ENCODE measurements at places on chromosomes 6 and 20.

DNA sequence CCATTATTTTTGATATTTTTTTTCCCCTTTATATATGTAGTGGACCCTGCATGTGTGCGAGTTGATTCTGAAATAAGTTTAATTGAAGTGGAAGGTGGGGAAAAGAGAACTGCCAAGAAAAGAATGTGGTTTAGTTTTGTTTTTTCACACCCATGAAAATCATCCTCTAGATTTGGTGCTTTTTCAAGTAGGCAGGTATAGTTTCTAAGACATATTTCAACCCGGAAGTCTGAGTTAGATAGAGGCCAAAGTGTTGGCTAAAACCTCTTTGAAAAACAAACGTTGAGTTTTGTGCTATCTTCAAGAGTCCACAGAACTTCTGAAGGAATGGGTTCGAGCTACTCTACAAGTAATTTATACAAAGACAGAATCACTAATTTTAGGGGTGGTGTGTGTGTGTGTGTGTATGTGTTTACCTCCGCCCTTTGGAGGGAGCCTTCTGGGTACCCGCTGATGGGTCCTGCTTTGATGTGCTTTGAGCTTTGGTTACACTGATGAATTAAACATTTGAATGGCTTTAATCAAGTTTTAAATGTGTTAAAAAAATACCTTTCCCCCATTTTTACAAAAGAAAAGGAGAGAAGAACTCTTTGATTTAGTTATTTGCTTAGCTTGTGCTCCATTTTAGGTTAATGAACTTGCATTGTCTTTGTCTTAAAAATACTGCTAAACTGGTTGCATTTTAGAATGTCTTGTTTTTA, 2.5 kb downstream of the RREB1 start:
- no peak for DNase-seq

DNA sequence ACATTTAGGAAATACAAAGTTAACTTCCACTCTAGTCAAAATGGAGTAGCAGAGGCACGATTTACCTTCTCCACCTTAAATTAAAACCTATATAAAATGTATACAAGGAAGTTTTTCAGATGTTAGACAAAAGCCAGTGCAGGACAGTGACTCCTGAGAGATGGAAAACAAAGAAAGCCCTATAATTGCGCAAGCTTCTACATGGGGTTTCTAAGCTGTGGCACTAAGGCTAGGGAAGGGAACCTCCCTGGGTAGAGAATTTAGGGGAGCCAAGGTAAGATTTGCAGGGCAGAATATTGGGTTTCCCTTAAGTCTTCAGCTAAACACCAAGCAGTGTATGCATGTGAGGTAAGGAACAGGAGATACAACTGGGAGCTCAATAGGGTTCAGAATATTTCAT, 18.5 kb upstream of the ZC3H12D start:
- DNase-seq = no peak

DNA sequence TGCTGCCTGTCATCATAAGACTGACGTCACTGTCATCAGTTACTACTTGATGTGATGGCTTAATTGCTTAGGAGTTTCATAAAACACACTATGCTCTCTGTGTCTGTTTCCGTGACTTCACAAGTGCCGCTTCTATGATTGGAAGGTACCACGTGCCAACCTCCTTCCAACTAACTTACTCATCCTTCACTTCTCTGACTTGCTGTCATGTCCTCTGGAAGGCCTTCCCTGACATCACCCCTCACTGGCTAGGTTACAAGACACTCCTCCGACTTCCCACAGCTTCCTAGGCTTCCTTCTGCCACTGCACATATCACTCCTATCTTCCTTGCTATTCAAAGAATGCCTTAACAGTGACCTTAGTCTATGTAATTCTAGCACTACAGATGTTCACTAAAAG, 20.4 kb downstream of the SERINC3 start:
- no peak for DNase-seq

- DNase-seq = no peak
These were observed 14.4 kb upstream of the PPP1R14C start for GRCh38 chr6:150128425-150128824.

DNA sequence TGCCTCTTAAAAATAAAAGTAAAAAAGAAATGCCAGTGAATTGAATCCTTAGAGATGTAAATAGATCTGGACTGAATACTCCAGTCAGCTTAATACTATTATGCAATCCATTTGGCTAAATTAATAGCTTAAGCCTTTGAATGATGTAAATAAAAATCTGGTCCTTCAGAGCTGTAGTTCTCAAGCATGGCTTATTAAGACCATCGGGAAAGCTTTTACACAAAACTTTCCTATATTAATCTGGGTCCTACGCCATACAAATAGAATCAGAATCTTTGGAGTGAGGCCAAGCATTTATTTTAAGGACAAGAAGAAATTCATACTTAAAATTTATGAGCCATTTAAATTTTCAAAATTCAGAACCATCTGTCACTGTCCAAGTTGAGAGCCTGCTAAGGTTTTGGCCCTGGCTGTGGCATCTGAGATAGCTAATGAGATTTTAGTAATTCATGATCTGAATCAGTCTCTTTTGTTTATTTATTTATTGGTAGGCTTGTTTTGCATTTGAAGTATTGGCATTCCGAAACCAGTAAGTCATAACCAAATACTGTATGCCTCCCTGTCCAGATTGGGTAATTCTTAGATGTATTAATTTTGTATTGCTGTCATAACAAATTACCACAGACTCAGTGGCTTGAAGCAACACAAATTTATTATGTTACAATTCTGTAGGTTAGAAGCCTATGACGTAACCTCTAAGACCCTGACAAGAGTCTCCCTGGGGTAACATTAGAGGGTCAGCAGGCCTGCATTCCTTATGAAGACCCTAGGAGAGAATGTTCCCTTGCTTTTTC, 228.1 kb upstream of the RAB32 start:
- no peak for DNase-seq

GRCh38 chr6:20837189-20837588, 302.9 kb downstream of the CDKAL1 start:
- DNase-seq = no peak

DNA sequence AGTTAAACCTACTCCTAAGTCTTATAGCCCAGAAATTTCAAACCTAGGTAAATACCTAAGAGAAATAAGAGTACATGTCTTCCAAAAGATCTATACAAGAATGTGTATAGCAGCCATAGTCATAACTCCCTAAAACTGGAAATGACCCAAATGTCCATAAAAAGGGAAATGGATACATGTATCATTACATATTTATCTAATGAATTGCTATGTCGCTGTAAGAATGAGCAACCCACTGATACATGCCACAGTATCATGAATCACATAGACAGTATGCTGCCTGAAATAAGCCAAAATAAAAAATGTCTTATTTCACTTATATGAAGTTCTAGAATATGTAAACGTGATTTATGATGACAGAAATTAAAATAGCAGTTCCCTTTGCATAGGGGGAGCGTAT, 679.5 kb downstream of the MAFB start:
- no peak for DNase-seq

DNA sequence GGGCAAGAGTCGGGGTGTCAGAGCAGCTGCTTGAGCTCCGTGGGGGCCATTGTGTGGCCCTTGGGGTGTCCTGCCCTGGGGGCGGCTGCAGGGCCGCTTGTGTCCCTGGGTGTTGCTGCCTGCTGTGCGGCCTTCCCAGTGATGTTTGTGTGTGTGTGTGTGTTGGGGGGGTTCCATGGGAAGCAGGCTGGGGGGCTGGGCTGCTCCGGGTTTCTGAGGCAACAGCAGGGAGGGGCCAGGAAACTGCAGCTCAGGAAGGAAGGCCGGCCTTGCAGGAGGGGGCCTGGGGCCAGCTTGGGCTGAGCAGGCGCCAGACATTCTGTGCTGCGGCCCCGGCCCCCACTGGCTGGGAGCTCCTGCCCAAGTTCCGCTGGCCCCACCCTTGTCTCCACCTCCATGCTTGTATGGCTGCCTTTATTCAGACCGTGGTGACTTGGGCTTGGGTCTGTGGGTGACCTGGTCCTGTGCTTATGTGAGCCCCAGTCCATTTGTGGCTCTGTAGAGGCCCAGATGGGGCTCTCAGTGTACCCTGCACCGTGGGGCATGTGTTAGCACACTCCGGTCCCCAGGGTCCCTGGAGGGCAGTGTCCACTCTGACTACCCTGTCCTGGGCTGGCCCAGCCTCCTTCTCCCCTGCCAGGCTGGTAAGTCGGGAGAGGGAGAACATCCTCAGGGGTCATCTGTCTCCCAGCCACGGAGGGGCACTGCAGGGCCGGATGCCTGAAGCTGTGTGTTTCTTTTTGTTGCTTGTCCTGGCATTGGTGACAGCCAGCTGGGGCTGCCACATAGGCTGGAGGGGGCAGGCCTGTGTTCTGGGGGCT, 4.6 kb upstream of the SOX18 start:
- no peak for DNase-seq

- no peak for DNase-seq
These were observed 75.6 kb downstream of the IRF4 start for GRCh38 chr6:467111-467510.

All from inflammatory macrophage treated with lipopolysaccharide for 1 hour (primary cell).